ENCODE measurements at places on chromosomes 4 and X. TPM values are rescaled to one million over a fixed set of nuclear protein-coding genes. Genes with fewer than 3 reads are reported as not detected.

MAGEA11 gene
- not detected for total RNA-seq

ATP1B4 gene
- total RNA-seq: not detected

NEXMIF gene
- total RNA-seq: not detected

FATE1 gene
- not detected for total RNA-seq

MAP7D2 gene
- total RNA-seq: 1.7 TPM

REPS2 gene
- total RNA-seq: 0.74 TPM

NAA11 gene
- total RNA-seq: not detected

TRIM61 gene
- 1.0 TPM for total RNA-seq

FAM13A gene
- 14.1 TPM for total RNA-seq

CXorf49 gene
- not detected for total RNA-seq

REELD1 gene
- total RNA-seq: not detected

NPY2R gene
- under 0.01 TPM for total RNA-seq

PIR gene
- total RNA-seq: 7.7 TPM

NMU gene
- 3.5 TPM for total RNA-seq

CABS1 gene
- total RNA-seq: not detected

RHOXF1 gene
- total RNA-seq: not detected

NEIL3 gene
- total RNA-seq: 11.1 TPM

EGFL6 gene
- total RNA-seq: 0.15 TPM

GUCY1A1 gene
- total RNA-seq: 0.89 TPM

CNKSR2 gene
- 0.34 TPM for total RNA-seq

MAGED4 gene
- 81.3 TPM for total RNA-seq

UXT gene
- total RNA-seq: 182 TPM

SPATA4 gene
- 0.17 TPM for total RNA-seq

SLC10A3 gene
- total RNA-seq: 26.2 TPM

MCTS1 gene
- total RNA-seq: 58.7 TPM

HSFX2 gene
- not detected for total RNA-seq

PABPC4L gene
- 0.59 TPM for total RNA-seq

DGKK gene
- total RNA-seq: not detected

FGF5 gene
- 7.4 TPM for total RNA-seq

TMEM271 gene
- not detected for total RNA-seq

CPE gene
- 11.6 TPM for total RNA-seq

PRDM8 gene
- 5.2 TPM for total RNA-seq

F11 gene
- total RNA-seq: not detected

IRS4 gene
- not detected for total RNA-seq

ARHGAP10 gene
- total RNA-seq: 16.4 TPM

C4orf51 gene
- not detected for total RNA-seq

MAGEC3 gene
- not detected for total RNA-seq

C1QTNF7 gene
- total RNA-seq: 1.2 TPM

ZNF182 gene
- 2.0 TPM for total RNA-seq

SORBS2 gene
- 1.3 TPM for total RNA-seq

PCDH18 gene
- total RNA-seq: 73.0 TPM

EGF gene
- total RNA-seq: not detected

HTR2C gene
- total RNA-seq: not detected

RTL5 gene
- 0.84 TPM for total RNA-seq

CXCL11 gene
- total RNA-seq: not detected

GSX2 gene
- not detected for total RNA-seq

PDGFRA gene
- total RNA-seq: 69.4 TPM

BEND4 gene
- total RNA-seq: not detected

AKAP14 gene
- total RNA-seq: not detected

GIMD1 gene
- total RNA-seq: not detected

IL15 gene
- total RNA-seq: 2.0 TPM

SEPSECS gene
- total RNA-seq: 2.8 TPM

PDCL2 gene
- total RNA-seq: not detected

ARMCX1 gene
- 27.5 TPM for total RNA-seq

RXFP1 gene
- total RNA-seq: 0.15 TPM

FABP2 gene
- total RNA-seq: not detected

UGT2B17 gene
- total RNA-seq: not detected

All from bronchus fibroblast of lung (primary cell).